Stimulated activated CD4-positive, alpha-beta T cell treated with anti-CD3 and anti-CD28 coated beads, Interleukin-12 subunit alpha, Interleukin-12 subunit beta, amount 100 ng/mL, for 4 hours (primary cell): ENCODE measurements at places on chromosomes 4 and X.
A peak's percentile ranks its signal among the peaks of the same experiment; 100 is the strongest.

DNA sequence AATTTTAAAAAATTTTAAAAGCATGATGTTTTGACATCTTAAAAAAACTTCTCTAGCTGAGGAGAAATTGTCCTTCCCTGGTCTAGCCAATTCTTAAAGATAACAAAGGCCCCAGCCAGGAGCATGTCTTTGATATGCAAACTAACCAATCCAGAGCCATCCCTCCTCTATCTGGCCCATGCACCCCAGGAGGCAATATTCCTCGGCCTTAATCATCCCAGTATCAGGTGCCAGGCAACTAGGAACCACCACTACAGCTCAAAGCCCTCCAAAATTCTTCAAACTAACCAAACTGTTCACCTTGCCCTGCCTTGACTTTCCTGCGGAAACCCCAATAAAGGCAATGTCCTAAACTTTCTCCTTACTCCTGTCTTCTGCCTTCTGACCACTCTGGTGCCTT, 97.8 kb upstream of the USP9X start:
- DNase-seq: no peak

GRCh38 chr4:137794764-137795254, 262.5 kb upstream of the PCDH18 start:
- no peak for DNase-seq

- no peak for DNase-seq
These were observed 382.8 kb downstream of the KLHL4 start for GRCh38 chrX:87900320-87900908.

DNA sequence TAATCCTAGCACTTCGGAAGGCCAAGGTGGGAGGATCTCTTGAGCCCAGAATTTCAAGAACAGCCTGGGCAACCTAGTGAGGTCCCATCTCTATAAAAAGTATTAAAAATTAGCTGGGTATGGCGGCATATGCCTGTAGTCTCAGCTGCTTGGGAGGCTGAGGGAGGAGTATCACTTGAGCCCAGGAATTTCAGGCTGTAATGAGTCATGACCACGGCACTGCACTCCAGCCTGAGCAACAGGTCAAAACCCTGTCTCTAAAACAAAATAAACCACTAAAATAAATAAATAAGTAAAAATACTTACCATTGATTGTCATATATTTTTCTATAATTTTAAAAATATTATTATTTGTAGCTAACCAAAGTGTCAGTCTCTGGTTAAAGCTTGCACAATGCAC, 315.6 kb upstream of the SMIM31 start:
- no peak for DNase-seq

- no peak for DNase-seq
These were observed 89.1 kb downstream of the TBC1D9 start for GRCh38 chr4:140666889-140667614.

DNA sequence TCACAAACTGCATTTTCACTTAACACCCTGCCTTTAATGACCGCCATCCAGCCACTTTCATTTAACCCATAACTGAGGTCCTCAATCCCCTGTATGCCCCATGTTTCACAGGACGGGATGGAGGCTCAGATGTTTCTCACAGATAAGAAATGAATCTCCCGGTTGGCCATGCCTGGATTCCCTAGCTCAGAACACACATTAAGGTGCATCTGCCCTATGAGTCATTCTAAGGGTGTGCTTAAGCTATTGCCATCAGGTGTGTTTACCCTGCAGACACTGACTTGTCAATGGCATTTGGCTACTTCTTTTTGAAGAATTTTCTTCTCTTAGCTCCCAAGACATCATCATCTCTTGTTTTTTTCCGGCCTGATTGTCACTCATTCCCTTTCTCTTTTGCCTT, 222.6 kb upstream of the SMIM31 start:
- DNase-seq: no peak

DNA sequence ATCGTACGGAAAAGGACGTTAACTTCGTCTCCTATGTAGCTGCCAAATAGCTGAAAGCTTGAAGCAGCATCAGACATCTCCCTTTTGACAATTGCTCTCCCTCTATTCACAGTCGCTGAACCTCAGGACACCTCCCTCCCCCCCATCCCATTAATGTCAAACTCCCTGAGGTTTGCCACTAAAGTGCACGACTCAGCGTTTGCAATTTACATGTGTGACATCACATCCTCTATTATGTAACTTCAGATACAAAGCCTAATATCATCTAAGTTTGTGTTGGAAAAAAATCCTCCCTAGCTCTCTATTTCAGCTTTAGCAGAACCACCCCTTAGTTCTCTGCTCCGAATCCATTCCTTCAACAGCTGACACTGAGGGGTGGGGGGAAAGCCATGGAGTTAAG, 5.5 kb upstream of the NR3C2 start:
- no peak for DNase-seq

- peak; percentile 19 for DNase-seq
These were observed 123.1 kb downstream of the BTC start for GRCh38 chr4:74671080-74671698.

DNA sequence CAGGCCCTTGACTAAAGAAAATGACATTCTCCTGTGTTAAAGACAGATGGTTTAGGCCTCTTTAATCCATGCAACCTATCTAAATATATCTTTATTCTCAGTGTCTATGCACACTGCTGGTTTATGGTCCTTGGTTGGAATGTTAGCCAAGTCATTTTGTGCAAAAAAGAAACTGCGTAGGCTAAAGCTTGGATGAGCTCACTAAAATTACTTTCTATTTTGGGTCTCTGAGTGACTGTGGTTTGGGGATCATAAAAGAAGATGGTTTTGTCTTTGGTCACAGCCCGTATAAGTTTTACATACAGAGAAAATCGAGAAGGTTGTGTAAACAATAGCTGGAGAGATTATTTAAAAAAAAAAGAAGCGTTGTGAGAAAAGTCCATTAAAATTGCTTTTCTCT, 443.6 kb downstream of the UBE2NL start:
- DNase-seq: no peak

- no peak for DNase-seq
These were observed 295.5 kb upstream of the BOD1L1 start for GRCh38 chr4:13922873-13923645.

- DNase-seq: no peak
These were observed 113.8 kb upstream of the ARSJ start for GRCh38 chr4:114093221-114093715.

DNA sequence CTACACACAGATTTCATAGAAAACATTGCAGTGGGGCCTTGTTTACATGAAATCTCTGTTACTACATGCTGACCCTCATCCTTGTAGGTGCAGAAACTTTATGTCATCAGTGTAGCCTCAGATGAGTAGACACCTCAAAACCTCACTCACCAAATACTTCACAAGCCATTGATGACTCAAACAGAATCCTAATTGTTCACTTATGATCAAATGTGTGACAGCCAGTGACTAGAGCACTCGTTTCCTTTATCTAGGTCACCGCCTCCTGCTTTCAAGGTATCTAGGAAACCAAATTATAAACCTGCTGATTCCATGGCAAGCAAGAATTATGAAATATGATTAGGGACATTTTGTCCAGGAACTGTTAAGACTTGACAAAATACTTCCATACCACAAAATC, 255.8 kb upstream of the GPRIN3 start:
- no peak for DNase-seq

DNA sequence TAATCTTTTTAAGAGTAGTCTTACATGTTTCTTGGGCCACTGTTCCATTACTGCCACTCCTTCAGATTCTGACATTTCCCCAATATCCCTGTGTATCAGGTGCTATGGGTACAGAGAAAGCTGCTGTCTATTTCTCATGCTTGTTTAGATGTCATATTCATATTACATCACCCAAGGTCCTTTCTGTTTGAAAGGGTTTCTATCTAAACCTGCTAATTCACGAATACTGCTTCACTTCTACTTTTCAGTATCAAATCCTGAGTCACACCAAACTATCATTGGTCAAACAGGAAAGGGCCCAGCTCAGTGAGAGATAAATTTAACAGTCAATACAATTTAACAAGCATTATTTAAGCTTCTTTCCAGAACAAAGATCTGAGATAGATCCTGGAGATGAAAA, 241.4 kb downstream of the UGT8 start:
- DNase-seq: no peak

DNA sequence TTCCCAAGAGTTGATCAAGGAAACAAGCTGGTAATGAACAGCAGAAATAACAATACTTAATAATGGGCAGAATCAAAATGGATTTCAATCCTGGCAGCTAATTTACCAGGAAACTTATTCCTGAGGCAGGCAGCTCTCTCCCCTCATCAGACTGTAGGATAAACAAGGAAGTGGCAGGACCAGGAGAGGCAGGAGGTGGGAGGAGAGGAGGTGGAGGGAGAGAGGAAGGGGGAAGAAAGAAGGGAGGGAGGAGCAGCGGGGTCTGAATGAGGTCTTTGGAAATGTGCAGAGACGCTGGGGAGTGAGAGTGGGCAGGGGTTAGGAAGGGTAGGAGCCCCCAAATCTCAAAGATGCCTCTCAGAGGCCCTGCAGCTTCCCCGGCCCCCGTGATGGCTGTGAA, 231.5 kb downstream of the BCOR start:
- DNase-seq: no peak

GRCh38 chr4:97662133-97662532, 481.1 kb downstream of the STPG2 start:
- DNase-seq: no peak

- DNase-seq: no peak
These were observed 33.0 kb downstream of the GEMIN8 start for GRCh38 chrX:13996650-13997049.
